H4 (cell line): ENCODE measurements at places on chromosomes 7 and 10. TPM values are rescaled to one million over a fixed set of nuclear protein-coding genes. Genes with fewer than 3 reads are reported as not detected.
A peak's percentile ranks its signal among the peaks of the same experiment; 100 is the strongest.

DNA sequence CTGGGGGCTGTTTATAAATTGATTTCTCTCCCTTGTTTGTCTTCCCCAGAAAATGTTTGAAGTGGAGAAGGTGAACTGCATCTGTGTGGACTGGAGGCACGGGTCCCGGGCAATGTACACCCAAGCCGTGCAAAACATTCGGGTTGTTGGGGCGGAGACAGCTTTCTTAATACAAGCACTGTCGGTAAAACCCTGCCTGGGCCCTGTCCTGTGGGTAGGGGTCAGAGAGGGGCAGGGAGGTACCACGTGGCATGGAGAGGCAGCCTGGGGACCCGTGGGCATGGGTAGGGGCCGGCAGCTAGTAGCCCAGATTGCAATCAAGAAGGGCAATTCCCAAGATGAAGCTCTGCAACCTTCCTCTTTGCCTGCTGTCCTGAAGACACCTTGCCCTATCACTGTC lies 6.1 kb downstream of the PNLIPRP2 start:
- no peak for DNase-seq

DNA sequence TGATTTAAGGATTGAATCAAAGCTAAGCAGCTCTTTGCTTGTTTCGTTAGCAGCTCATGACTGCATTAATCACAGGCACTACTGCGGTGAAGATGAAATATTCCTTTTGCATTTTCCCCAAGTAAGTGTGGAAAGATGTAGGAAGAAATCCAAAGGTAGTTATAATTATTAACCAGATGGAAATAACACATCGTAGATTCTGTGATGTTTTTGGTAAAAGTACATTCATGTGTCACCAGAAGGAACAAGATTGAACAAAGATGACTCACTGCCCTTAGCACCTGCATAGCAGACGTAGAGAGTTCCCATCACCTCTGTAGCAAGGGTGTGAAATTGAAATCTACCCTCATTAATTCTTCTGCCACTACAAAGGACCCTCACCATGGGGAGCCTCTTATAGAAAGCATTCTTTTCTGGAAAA lies 37.1 kb downstream of the SMURF1 start:
- no peak for DNase-seq

GRCh38 chr7:76358481-76359110 lies at the start of gene YWHAG:
YWHAG (minus strand) TSS chr7:76358991; CDS start chr7:76358808, 183 bp downstream.
- peak; percentile 87 for DNase-seq

- DNase-seq = no peak
Measured at GRCh38 chr7:10245406-10245805, 728.3 kb upstream of the PHF14 start.

DNA sequence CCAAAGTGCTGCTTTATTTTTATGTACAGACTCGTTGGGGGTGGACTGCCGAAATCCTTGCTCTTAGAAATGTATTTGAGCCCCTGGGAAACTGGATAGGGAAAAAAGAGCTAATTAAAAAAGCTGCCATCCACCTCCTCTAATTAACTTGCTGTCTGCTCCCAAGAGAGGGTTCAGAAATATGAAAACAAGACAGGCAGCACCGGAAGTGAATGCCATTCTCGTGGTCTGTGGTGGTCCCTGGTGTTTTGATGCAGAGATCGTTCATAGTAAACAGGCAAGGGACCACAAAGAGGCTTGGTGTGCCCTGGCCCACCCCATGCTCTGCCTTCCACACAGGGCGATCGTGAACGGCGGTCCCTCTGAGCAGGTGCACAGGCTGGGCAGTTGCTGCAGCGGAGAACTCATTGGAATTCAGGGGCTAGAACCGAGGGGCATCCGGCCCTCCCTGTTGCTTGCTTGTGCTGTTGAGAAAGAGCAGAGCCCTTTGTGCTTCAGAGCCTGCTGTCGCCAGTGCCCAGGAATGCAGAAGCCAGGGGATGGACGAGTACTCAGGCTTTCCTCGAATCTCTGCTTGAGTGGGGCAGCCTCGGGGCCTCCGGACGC lies 79.1 kb upstream of the BTBD16 start:
- DNase-seq = no peak

- DNase-seq = peak; percentile 71
Measured at GRCh38 chr7:129433847-129434674, at the start of gene STRIP2. STRIP2 (plus strand) TSS chr7:129434432; CDS start chr7:129434473, 41 bp downstream.

DNA sequence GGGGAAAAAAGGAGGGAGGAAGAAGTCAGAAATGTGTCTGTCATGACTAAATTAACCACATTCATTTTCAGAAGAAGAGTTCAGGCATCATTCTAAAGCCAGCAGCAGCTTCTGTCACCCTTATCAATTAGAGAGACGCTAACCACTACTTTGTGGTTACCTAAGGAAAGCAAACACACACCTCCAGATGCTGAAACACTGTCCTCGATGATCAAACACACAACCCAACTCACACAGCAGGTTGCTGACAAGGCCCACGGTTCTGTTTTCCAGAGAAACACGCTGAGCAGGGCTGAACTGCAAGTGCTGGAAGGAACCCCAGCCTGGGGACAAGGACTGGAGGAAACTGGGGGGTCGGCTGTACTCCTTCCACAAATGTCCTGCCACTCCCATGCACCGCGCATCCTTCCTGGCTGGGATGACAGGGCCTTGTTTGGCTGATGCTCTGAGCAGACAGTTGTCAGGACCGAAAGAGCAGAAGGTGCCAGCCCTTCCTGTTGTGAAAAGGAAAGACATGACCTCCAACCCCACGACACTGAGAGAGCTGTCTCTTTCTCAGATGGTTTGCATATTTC lies 36.6 kb downstream of the PRKCQ start:
- no peak for DNase-seq

- DNase-seq = no peak
Measured at GRCh38 chr7:69963393-69963792, 365.1 kb downstream of the AUTS2 start.

- DNase-seq = no peak
Measured at GRCh38 chr10:118841881-118842605, 87.3 kb upstream of the CACUL1 start.

GRCh38 chr7:37484426-37485073 lies 35.9 kb upstream of the ELMO1 start:
- no peak for DNase-seq

- DNase-seq = no peak
Measured at GRCh38 chr7:18509481-18509880, 13.9 kb downstream of the HDAC9 start.

GRCh38 chr10:8424555-8425211 lies 370.2 kb downstream of the GATA3 start:
- DNase-seq = no peak

GRCh38 chr7:47759056-47759706 lies 177.3 kb upstream of the TNS3 start:
- DNase-seq = no peak

GRCh38 chr10:18134921-18135320 lies 5.3 kb upstream of the CACNB2 start:
- no peak for DNase-seq

DNA sequence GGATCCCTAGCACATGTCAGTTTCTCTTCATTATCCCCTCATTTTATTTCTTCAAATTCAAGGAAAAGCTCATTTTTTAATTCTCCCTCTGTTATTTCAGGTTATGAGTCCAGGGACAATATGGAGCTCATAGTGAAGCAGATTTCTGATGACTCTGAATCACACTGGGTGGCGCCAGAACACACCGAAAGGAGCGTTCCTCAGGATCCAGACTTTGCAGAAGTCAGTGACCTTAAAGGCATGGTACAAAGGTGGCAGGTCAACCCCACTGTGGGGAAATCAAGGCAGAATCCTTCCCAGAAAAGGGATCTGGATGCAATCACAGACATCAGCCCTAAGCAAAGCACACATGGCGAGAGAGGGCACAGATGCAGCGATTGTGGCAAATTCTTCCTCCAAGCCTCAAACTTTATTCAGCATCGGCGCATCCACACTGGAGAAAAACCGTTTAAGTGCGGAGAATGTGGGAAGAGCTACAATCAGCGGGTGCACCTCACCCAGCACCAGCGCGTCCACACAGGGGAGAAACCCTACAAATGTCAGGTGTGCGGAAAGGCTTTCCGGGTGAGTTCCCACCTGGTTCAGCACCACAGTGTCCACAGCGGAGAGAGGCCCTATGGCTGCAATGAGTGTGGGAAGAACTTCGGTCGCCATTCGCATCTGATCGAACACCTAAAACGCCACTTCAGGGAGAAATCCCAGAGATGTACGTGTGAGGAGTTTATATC lies 21.4 kb downstream of the ZKSCAN5 start:
- no peak for DNase-seq

HABP2 gene
- not detected in 2 replicates for total RNA-seq

NAT16 gene
- not detected in 2 replicates for total RNA-seq

DLX5 gene
- 0.35 and 0.51 TPM in 2 replicates for total RNA-seq

CFTR gene
- total RNA-seq = 0.29 TPM in 1 of 2 replicates, not detected in the other

VWDE gene
- 2.0 and 3.1 TPM in 2 replicates for total RNA-seq
